ENCODE measurements at places on chromosomes 11 and 22.

- no peak overlapping the region for H3K27ac ChIP-seq
- no peaks in the 10 kb centered on the region for H3K27me3 ChIP-seq
- H3K4me3 ChIP-seq: no peak overlapping the region
- DNase-seq: no peak
- no peaks in the 10 kb centered on the region for H3K36me3 ChIP-seq
Observed at GRCh38 chr11:83671289-83671688, 385.1 kb upstream of the CCDC90B start.

DNA sequence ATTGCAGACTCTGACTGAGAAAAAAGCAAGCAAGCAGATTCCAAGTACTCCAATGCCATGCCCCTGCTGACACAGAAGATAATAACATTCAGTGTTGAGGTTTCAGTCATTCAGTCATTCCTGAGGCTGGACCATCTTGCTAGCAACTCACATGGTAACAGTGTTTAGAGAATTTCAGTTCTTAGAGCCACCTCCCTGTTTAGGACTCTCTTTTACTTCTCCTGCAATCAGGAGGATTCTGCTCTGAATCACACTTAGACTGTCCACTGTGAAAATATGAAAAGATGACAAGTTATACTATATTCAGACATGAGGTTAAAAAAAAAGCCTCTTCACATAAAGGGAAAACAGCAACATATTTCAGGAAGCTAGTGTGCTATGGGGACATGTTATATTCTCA, 183.9 kb upstream of the CTSC start:
- H3K27ac ChIP-seq: peak overlapping the region; percentile 14
- DNase-seq: no peak
- no peaks in the 10 kb centered on the region for H3K27me3 ChIP-seq

DNA sequence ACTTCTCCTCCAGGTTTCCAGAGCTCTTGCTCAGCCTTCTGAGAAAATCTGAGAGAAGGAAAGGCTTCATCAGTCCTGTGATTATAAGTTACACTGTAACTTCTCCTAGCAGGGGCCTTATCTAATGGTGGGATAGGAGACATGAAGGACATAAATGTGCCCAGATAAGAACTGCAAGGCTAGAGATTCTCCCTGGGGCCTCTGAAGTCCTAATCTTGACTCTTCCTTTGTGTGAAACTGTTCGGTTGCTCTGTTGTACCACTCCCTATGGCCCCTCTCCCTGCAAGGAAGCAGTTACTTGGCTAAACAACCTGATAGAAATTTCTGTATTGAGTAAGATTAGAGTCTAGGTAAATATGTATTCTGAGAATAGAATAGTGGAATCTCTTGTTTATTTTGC, 780.9 kb downstream of the ETS1 start:
- no peaks in the 10 kb centered on the region for H3K36me3 ChIP-seq
- peak overlapping the region; percentile 4 for H3K27ac ChIP-seq
- peaks cover 14% of the 10 kb centered on the region for H3K4me1 ChIP-seq

DNA sequence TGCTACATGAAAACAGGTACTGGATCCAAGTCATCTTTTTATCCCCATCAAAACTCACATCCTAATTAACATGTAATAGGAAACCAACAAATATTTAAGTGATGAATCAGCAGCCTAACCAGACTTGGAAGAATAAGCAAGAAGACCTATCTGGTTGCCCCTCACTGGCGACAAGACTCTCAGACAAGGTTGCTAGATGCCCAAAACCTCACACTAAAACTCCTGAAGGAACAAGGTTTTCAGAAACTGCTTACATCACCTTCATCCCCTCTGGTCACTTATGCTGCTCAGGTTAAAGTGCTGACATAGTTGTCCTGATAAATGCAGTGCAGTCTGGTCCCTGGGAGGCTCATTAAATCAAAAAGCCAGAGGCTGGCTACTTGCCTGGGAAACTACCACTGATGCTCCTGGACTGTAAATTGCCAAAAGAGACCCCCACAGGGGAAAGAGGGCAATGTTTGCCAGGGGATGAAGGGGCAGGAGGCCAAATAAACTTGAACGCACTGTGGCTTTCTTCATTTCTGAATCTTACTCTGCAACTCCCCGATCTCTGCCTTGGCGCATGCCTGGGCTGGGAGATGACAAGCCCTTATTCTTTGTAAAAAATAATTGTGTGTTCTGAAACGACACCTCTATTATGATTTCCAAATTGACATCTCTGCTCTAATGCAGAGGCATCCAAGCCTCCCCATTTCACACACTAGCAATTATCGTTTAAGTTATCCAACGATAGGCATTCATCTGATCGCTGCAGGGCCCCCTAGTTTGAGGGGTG, 72.7 kb downstream of the AMBRA1 start:
- H3K36me3 ChIP-seq: no peaks in the 10 kb centered on the region
- H3K27ac ChIP-seq: no peak overlapping the region
- no peak for DNase-seq
- no peak overlapping the region for H3K4me3 ChIP-seq
- peaks cover 8% of the 10 kb centered on the region for H3K4me1 ChIP-seq
- no peaks in the 10 kb centered on the region for H3K27me3 ChIP-seq

- no peak for DNase-seq
- no peaks in the 10 kb centered on the region for H3K27me3 ChIP-seq
- H3K27ac ChIP-seq: no peak overlapping the region
Observed at GRCh38 chr11:119028346-119029068, 2.2 kb downstream of the SLC37A4 start.

DNA sequence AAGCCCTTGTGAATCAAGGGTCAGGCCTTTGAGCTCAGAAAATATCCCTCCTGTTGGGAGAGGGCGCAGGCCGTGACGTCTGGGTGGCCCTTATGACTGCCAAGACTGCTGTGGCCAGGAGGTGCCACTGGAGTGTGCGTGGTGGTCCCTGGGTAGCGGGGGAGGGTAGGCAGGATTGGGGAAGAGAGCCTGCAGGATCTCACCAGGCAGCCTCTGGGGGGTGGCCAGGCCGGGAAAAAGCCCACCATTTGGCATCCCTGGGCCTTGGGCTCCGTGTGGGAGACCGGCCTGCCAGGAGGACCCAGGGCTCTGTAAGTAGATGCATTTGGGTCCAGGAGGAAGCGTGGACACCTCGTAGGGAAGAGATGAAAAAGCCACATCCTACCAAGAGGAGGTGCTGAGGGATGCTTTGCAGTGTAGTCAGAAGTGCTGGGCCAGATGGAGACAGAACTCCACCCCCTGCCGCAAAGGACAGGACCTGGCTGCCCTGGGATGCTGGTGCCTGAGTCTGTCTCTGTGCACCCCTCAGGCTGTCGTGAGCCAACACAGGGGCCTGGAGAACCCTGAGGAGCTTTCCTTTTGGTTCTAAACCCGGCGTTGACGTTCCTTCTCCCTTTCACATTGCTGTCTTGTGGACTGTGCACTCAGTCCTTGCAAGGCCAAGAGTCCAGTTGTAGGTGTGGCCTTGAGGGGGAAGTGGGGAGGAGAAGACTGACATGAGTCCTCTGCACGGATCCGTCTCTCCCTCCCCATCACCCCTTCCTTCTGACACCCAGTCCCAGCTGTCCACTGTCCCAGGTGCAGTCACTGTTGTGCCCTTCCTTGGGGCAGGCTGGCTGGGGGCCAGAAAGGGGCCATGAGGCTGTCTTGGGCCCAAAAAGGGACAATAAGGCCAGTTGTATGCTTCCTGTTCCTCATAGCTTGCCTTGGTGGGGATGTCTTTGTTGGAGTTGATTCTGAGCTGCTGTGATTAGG, 12.7 kb upstream of the MIEF1 start:
- H3K27ac ChIP-seq: no peak overlapping the region
- peaks cover 9% of the 10 kb centered on the region for H3K36me3 ChIP-seq
- H3K27me3 ChIP-seq: no peaks in the 10 kb centered on the region

DNA sequence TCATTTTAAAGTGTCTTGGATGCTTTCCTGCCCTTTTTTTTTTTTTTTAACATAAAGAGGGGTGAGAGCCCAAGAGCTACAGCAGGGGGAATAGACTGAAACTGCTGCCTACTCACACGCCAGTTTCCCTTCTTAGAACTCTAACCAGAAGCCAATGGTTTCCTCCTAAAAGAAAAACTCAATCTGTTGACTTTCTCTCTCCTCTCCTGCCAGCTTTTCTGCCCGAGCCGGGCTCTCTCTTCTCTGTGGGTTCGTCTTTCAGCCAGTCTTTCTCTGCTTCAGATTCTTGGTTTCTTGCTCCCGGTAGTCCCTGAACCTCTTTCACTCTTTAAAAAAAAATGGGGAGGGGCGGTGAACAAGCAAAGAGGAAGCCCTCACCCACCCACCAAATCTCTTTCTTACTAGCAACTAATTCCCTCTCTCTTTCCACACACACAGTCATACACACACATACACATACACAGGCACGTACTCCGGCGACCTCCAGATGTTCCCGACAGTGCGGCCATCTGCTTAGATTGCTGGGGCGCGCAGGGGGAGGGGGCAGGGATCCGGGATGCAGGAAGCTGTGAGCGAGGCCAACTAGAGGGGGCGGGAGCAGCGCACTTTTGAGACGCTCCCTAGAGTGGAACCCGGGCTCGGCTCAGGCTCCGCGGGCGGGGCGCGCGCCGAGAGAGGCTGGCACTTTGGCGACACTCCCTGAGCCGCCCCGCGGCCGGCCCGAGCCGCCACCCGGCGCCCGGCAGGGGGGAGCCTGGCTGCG, 444 bp upstream of the TSKU start:
- H3K4me1 ChIP-seq: peaks cover 52% of the 10 kb centered on the region
- peak overlapping the region; percentile 99 for H3K27ac ChIP-seq
- peak; percentile 87 for DNase-seq
- peaks cover 10% of the 10 kb centered on the region for H3K36me3 ChIP-seq

DNA sequence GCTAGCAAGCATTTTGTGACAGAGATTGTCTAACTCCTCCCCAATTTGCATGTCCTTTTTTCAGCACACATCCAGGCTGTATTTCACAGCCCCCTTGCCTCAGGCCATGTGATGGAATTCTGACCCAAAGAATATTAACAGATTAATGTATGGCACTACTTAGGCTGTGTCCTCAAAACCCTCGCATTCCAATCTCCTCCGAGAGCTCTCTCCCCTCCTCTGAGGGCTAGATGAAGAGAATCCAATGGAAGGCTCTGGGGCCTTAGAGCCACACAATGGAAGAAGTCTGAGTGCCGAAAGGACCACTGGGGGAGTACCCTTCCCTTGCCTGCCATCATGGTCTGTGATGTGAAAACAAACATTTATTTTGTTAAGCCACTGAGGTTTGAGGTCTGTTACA, 13.7 kb upstream of the NNMT start:
- H3K36me3 ChIP-seq: no peaks in the 10 kb centered on the region
- no peak overlapping the region for H3K27ac ChIP-seq
- peaks cover 23% of the 10 kb centered on the region for H3K27me3 ChIP-seq
- H3K4me1 ChIP-seq: peaks cover 27% of the 10 kb centered on the region

DNA sequence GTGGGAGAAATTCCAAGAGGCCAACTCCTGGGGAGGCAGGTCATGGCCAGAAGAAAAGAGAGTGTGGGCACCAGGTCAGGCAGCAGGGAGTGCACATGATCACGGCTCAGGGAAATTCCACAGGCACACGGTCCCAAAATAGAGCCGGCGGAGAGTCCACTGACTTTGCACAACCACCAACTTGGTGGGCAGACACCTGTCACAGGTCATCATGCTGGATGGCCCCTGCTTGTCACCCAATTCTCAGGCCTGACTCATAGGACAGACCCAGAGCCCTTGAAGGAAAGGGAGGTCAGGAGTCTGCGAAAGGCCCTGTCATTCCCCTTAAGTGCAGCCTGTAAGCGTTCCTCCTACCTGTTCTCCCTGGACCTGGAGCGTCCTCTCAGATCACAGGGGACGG, 15.8 kb downstream of the APOL2 start:
- H3K36me3 ChIP-seq: peaks cover 28% of the 10 kb centered on the region
- no peak for DNase-seq
- H3K27me3 ChIP-seq: no peaks in the 10 kb centered on the region

DNA sequence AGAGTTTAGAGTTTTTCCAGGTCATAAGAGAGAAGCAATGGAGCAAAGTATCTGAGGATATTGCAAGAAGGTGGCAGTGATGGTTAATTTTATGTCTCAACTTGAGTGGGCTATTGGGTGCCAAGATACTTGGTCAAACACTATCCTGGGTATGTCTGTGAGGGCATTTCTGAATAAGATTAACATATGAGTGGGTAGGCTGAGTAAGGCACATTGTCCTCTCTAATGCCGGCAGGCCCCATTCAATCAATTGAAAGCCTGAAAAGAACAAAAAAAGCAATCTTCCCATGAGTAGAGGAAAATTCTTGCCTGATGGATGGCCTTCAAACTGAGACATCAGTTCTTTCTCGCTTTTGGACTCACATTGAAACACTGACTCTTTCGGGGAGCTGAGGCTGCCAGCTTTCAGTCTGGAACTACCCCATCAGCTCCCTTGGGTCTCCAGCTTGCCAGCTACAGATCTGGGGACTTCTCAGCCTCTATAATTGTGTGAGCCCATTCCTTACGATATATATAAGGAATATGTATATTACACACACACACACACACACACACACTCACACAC, 228.8 kb downstream of the BUD13 start:
- no peaks in the 10 kb centered on the region for H3K4me1 ChIP-seq
- DNase-seq: no peak
- H3K4me3 ChIP-seq: no peak overlapping the region
- peaks cover 27% of the 10 kb centered on the region for H3K27me3 ChIP-seq
- no peaks in the 10 kb centered on the region for H3K36me3 ChIP-seq

- no peak overlapping the region for H3K27ac ChIP-seq
- H3K36me3 ChIP-seq: peaks cover 2% of the 10 kb centered on the region
- H3K4me3 ChIP-seq: no peak overlapping the region
- H3K4me1 ChIP-seq: peaks cover 2% of the 10 kb centered on the region
- DNase-seq: no peak
Observed at GRCh38 chr11:94107363-94107762, 21.3 kb upstream of the PANX1 start.

DNA sequence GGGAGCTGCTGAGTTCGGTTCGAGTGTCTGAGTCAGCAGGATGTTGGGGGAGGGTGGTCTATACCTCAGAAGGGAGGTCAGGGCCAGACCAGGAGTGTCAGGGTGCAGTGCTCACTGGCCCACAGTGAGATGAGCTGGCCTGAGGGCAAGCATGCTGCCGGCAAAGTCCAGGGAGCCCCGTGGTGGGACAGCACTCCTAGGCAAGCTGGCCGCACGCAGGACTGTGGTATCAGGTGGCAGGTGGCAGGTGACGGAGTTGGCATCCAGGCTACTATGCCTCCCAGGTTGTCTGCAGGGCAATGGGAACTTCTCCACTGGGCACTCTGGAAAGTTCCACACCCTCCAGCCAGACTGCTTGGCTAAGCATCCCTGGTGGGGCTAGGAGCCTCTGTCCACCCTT, 4.8 kb downstream of the FGF3 start:
- no peak overlapping the region for H3K4me3 ChIP-seq
- H3K4me1 ChIP-seq: no peaks in the 10 kb centered on the region
- DNase-seq: no peak
- H3K36me3 ChIP-seq: no peaks in the 10 kb centered on the region
- peaks cover 60% of the 10 kb centered on the region for H3K27me3 ChIP-seq

- peak overlapping the region; percentile 65 for H3K4me3 ChIP-seq
- no peaks in the 10 kb centered on the region for H3K27me3 ChIP-seq
- H3K36me3 ChIP-seq: peaks cover 5% of the 10 kb centered on the region
- peaks cover 21% of the 10 kb centered on the region for H3K4me1 ChIP-seq
Observed at GRCh38 chr11:121722431-121723245, 269.9 kb upstream of the SORL1-AS1 start.

GRCh38 chr22:49617866-49618676, 209.6 kb downstream of the BRD1 start:
- no peak for DNase-seq
- H3K4me3 ChIP-seq: no peak overlapping the region
- H3K36me3 ChIP-seq: no peaks in the 10 kb centered on the region
- peaks cover 46% of the 10 kb centered on the region for H3K27me3 ChIP-seq
- H3K4me1 ChIP-seq: peaks cover 10% of the 10 kb centered on the region

- DNase-seq: no peak
- H3K36me3 ChIP-seq: no peaks in the 10 kb centered on the region
- peaks cover 70% of the 10 kb centered on the region for H3K27me3 ChIP-seq
- H3K4me3 ChIP-seq: no peak overlapping the region
- peaks cover 17% of the 10 kb centered on the region for H3K4me1 ChIP-seq
Observed at GRCh38 chr11:115745610-115746512, 241.6 kb upstream of the CADM1 start.

Measured in mesothelial cell of epicardium (in vitro differentiated cells).